ENCODE measurements at places on chromosomes 12 and 14. TPM values are rescaled to one million over a fixed set of nuclear protein-coding genes. Genes with fewer than 3 reads are reported as not detected.
A peak's percentile ranks its signal among the peaks of the same experiment; 100 is the strongest.

GRCh38 chr14:90342327-90342726 is 10.6 kb upstream of the NRDE2 start:
- DNase-seq, result no peak

GRCh38 chr12:57455374-57456144 is 452 bp downstream of the INHBE start:
- no peak for DNase-seq

DNA sequence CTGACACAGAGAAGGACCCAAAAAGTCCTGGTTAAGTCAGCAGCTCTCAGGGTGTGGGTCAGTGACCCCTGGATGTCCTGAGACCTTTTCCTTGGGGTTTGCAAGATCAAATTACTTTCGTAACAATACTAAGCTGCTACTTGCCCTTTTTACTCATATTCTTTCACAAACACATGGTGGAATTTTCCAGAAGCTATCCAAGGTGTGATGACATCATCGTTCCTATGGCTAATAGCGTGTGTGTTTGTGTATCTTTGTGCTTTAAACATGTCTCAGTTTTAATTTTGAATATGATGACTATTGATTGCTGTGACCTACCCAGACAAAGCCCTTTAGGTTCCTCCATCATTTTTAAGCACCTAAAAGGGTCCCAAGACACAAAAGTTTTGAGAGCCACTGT is 176.2 kb downstream of the PHETA1 start:
- DNase-seq, result no peak

DNA sequence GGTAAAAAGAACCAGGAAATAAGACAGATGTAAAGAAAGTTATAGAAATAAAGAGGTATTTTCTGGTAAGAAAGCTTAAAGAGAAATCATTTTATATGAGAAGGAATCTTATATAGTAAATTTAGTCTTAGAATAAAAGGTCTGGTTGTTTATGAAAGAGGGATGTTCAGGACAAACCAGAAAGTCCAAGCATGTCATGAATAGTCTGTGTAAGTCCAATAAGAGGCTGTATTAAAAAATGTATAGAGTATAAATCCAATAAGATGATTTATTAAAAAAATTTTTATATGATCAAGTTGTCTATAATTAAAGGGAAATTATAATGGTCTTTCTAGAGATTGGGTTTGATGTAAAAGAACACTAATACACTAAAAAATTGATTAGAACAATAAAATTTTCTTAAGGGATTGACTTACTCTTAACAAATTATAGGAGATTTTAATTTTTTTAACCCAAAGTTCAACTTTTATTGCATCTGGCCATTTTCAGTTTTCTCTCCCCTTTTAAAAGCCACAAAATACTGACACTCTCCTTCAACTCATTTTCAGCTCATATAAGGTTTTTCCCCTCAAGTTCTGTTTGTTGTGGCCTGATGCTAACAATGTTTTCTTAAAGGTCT is 35.1 kb downstream of the ST8SIA1 start:
- peak; percentile 28 for DNase-seq

DNA sequence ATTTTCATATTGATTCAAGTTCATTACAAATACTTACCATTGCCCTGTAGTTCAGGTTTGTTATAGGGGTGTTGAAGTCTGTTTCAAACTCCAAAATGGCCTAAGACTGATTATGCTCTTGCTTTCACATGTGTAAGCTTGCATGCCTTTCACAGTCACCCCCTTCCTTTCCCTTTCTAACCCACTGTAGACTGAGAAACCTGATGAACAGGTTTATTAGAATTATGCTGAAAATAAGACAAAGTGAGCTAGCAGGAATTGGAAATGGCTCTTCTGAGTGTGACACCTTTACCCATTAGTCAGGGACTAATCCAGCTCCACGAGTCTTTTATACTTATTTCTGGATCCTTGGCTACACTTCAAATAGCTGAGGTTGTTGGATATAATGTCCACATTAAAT is 38.9 kb downstream of the FBXO33 start:
- no peak for DNase-seq

Gene DHRS2
- not detected for total RNA-seq

Gene MANSC4
- total RNA-seq, result 0.17 TPM

Gene PPP4R4
- total RNA-seq, result 0.51 TPM
